ENCODE measurements at places on chromosomes 1 and 21. TPM values are rescaled to one million over a fixed set of nuclear protein-coding genes. Genes with fewer than 3 reads are reported as not detected.

DNA sequence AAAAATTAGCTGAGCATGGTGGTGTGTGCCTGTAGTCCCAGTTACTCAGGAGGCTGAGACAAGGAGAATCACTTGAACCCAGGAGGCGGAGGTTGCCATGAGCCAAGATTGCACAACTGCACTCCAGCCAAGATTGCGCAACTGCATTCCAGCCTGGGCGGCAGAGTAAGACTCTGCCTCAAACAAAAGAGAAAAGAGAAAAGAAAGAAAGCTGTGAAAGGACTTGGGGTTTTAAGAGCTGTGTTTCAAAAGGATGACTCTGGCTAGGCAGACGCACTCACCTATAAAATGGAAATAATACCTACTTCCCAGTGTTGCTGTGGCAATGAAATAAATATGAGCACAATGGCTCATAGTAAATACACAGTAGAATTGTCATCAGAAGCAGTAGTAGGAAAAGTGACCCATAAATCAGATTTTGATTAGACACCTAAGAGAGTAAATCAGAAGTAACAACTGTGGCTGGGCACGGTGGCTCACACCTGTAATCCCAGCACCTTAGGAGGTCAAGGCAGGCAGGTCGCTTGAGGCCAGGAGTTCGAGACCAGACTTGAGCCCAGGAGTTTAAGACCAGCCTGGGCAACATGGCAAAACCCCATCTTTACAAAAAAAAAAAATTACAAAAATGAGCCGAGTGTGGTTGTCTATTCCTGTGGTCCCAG is 45.9 kb upstream of the PUM1 start:
- no peak for DNase-seq
- H3K4me1 ChIP-seq: no peaks in the 10 kb centered on the region
- no peak overlapping the region for H3K27ac ChIP-seq
- H3K4me3 ChIP-seq: no peak overlapping the region
- H3K36me3 ChIP-seq: no peaks in the 10 kb centered on the region
- H3K27me3 ChIP-seq: peaks cover 4% of the 10 kb centered on the region

The AGBL4 gene
- total RNA-seq: not detected

DNA sequence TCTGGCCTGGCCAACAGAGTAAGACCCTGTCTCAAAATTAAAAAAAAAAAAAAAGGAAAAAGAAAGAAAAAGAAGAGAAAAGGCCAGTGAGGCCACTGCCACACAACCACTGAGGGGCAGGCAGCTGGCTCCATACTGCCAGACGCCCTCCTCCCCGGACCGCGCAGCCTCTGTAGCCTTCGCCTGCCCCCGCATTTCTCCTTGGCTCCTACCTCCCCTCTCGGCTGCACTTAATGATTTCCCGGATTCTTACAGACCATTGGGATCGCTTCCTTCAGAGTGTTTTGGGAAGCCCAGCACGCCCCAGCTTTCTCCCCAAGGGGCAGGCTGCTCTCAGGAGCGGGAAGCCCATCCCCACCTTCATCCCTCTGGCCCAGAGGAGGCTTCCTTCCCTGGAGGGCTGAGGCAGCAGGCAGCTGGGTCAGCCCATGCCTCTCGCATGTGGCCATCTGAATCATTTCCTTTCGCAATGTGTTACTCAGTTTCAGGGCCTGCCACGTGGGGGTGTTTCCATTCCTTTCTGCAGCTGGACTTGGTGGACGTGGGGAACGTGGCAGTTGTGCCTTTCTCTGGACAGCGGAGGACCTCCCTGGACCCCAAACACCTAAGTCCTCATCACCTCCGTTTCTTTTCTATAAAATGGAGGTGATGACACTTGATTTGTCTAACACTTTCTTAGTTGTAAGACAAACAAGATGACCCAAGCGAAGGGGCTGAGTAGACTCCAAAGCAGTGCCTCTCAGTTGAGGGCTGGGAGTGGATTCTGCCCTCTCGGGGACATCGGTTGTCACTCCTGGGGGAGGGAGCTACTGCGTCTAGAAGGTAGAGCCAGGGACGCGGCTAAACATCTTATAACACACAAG is 2.3 kb downstream of the SLC2A5 start:
- H3K4me3 ChIP-seq: no peak overlapping the region
- H3K36me3 ChIP-seq: no peaks in the 10 kb centered on the region
- no peak for DNase-seq
- no peak overlapping the region for H3K27ac ChIP-seq
- H3K4me1 ChIP-seq: no peaks in the 10 kb centered on the region
- H3K27me3 ChIP-seq: peaks cover 4% of the 10 kb centered on the region

DNA sequence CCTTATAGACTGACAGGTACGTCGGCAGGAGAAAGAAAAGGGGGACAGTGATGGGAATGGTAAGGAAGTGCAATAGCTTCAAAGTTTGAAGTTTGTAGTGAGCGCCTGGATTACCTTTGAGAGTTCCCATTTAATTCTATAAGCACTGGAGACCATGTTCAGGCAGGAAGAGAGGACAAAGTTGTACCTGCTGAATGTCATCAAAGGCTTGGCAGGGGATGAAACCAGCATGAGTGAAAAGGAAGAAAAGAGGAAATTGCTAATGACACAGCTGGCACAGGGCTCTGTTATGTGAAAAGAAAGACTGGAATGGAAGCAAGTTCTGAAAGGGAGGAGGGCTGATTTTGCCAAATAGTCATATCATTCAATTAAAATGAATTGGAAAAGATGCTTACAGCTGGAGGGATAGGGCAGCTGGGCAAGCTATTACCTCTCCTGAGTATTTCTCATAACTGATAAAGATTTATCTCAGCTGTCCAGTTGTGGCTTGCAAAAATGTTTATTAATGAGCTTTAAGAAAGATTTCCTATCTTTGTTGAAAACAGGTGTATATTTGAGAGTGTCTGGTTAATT is 109.2 kb downstream of the HMCN1 start:
- H3K27me3 ChIP-seq: no peaks in the 10 kb centered on the region
- no peaks in the 10 kb centered on the region for H3K36me3 ChIP-seq
- H3K27ac ChIP-seq: no peak overlapping the region
- H3K4me3 ChIP-seq: no peak overlapping the region
- H3K4me1 ChIP-seq: no peaks in the 10 kb centered on the region
- DNase-seq: no peak

GRCh38 chr1:6445062-6445763 is 20.6 kb downstream of the ESPN start:
- peaks cover 33% of the 10 kb centered on the region for H3K27me3 ChIP-seq
- H3K27ac ChIP-seq: no peak overlapping the region
- no peaks in the 10 kb centered on the region for H3K36me3 ChIP-seq
- peaks cover 20% of the 10 kb centered on the region for H3K4me1 ChIP-seq

- peaks cover 7% of the 10 kb centered on the region for H3K27me3 ChIP-seq
- H3K36me3 ChIP-seq: no peaks in the 10 kb centered on the region
- no peak overlapping the region for H3K4me3 ChIP-seq
Observed at GRCh38 chr1:108533351-108534083, 26.4 kb upstream of the EEIG2 start.

DNA sequence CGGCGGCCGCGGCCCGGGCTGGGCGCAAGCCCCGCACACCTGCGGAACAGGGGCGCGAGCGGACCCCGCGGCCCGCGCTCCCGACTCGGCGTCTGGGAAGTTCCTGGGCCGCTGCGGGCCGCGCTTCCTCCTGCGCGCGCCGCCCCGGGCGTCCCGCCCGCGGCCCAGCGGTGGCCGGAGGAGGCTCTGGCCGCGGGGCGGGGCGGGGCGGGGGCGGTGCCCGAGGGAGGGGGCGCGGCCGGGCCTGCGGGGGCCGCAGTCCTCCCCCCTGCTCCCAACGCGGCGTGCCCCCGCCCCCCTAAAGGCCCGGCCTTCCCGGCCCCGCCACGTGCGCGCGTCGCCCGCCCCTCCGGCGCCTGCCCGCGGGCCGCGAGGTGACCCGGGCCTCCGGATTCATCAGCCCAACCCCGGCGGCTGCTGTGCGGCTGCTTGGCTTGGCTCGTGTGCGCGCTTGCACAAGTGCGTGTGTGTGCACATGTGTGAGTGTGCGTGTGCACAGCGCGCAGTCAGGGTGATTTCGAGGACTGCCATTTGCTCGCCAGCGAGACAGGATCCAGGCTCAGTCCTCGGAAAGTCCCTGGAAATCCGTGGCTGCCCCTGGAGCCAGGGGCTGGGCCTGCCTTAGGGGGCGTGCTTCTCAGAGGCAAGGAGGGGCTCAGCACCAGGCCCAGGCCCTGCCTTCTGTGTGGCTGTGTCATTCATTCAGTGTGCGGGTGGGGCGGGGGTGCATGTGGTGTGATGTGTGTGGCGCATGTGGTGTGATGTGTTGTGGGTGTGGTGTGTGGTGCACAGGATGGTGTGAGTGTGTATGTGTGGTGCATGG is at the start of gene C2CD2:
TSS of gene C2CD2 (minus strand) at position 188 of the 823 bp plus-strand sequence. CDS start 370 bp downstream, outside the sequence.
- H3K27me3 ChIP-seq: peaks cover 12% of the 10 kb centered on the region
- DNase-seq: peak; percentile 36
- peak within 1 kb of the TSS; percentile 59 for H3K4me3 ChIP-seq

- no peak overlapping the region for H3K27ac ChIP-seq
- no peak for DNase-seq
- no peaks in the 10 kb centered on the region for H3K4me1 ChIP-seq
- H3K27me3 ChIP-seq: no peaks in the 10 kb centered on the region
- H3K4me3 ChIP-seq: no peak overlapping the region
Observed at GRCh38 chr1:77355010-77355409, 73.2 kb downstream of the AK5 start.

DNA sequence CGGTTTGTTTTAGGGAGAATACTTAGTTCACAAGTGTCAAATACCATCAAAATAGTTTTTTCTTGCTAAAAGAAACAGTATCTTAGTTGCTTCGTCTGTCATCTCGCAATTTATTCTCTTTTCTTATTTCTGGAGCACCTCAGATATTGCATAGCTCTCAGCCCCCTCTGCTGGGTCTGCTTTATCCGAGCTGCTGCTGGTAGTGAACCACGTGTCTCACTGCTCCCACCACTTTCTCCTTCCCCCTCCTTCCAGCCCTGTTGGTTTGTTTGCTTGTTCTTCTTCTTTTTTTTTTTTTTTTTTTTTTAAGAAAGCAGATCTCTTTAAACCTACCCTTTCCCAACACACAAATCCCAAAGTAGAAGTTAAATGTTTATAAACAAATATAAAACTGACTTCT is 170.8 kb downstream of the EDEM3 start:
- peaks cover 1% of the 10 kb centered on the region for H3K36me3 ChIP-seq
- DNase-seq: no peak
- H3K4me3 ChIP-seq: no peak overlapping the region
- H3K4me1 ChIP-seq: no peaks in the 10 kb centered on the region
- peaks cover 19% of the 10 kb centered on the region for H3K27me3 ChIP-seq

The KLF17 gene
- total RNA-seq: not detected

DNA sequence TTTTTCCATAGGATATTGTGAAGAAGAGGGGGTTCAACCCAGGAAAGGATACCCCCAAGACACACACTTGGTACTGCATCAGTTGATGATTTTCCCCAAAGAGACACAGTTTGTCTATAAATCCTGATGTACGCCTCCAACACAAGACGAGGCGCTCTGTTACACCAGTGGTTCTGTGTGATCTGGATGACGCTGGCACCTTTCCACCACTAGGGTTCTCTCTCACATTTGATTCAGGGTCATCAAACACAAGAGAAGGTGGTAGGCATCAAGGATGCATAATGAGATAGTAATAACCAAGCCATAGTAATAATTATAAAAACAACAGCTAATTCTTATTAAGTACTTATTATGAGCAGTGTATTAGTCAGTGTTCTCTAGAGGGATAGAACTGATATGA is 508.8 kb upstream of the ZP4 start:
- no peak overlapping the region for H3K27ac ChIP-seq
- no peak for DNase-seq
- no peak overlapping the region for H3K4me3 ChIP-seq
- no peaks in the 10 kb centered on the region for H3K36me3 ChIP-seq
- no peaks in the 10 kb centered on the region for H3K4me1 ChIP-seq
- H3K27me3 ChIP-seq: no peaks in the 10 kb centered on the region

- H3K27me3 ChIP-seq: no peaks in the 10 kb centered on the region
- no peak overlapping the region for H3K27ac ChIP-seq
- no peak overlapping the region for H3K4me3 ChIP-seq
- no peaks in the 10 kb centered on the region for H3K4me1 ChIP-seq
Observed at GRCh38 chr1:106880226-106880625, 176.2 kb upstream of the PRMT6 start.

DNA sequence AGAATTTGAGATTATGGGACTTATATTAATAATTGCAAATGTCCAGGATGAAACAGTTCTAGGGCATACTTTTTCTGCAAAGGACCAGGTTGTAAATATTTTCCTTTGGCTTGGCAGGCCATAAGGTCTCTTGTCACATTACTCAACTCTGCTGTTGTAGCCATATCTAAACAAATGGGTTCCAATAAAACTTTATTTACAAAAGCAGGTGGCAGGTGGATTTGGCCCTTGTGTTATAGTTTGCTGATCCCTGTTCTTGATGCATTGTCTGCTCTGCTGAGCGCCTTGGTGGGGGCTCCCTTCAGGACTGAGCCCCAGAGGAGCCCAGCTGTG is 258.5 kb downstream of the FOXD2 start:
- no peaks in the 10 kb centered on the region for H3K36me3 ChIP-seq
- no peak overlapping the region for H3K4me3 ChIP-seq
- H3K4me1 ChIP-seq: no peaks in the 10 kb centered on the region
- peaks cover 6% of the 10 kb centered on the region for H3K27me3 ChIP-seq
- H3K27ac ChIP-seq: no peak overlapping the region
- no peak for DNase-seq

The PLEKHO1 gene
- total RNA-seq: 31.8 TPM

- DNase-seq: no peak
- H3K4me3 ChIP-seq: peak overlapping the region; percentile 77
- H3K27ac ChIP-seq: peak overlapping the region; percentile 88
- H3K4me1 ChIP-seq: peaks cover 69% of the 10 kb centered on the region
Observed at GRCh38 chr1:160797271-160797709, 1.3 kb downstream of the LY9 start.

- peaks cover 8% of the 10 kb centered on the region for H3K27me3 ChIP-seq
- H3K4me3 ChIP-seq: no peak overlapping the region
- H3K4me1 ChIP-seq: no peaks in the 10 kb centered on the region
- H3K27ac ChIP-seq: no peak overlapping the region
Observed at GRCh38 chr1:30320581-30320890, 402.8 kb downstream of the MATN1 start.

The F3 gene
- 0.15 TPM for total RNA-seq

Data from activated CD4-positive, alpha-beta memory T cell treated with anti-CD3 and anti-CD28 coated beads for 36 hours (primary cell).